ENCODE measurements at places on chromosomes 3 and 15.
A peak's percentile ranks its signal among the peaks of the same experiment; 100 is the strongest.

DNA sequence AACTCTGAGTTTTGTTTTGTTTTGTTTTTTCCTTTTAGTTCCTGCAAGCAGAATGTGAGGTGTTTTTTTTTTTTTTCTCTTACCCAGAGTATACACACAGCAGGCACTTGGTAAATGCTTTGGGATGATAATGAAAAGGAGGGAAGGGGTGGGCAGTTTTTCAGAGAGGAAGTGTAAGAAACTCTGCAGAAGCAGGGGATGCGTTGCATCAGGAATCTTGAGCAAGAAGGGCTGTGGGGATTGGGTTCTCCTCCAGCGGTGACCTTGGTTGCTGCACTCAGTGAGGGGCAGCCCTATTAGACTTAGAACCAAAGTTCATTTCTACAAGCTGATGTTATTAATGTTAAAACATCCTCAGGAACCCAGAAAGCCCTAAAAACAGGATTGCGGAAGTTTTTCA lies 32.2 kb upstream of the TMEM158 start:
- no peak for DNase-seq

DNA sequence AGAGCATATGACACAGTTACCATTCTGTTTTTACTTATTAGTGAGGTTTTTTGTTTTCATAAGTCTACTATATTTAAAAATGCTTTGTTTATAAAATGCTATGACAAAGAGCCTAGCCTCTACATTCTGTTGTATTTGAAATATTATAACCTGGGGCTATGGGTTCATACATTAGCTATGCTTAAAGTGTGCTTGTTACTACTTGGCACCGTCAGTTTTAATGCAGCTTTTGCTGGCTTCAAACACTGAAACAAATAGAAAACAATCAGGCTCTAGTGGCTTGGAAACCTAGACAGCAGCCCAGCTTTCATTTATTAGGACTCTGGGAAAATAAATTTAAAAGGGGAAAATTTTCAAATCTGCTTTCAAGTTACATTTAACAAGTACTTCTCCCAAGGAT lies 635.9 kb downstream of the CADM2 start:
- no peak for DNase-seq

GRCh38 chr3:35908366-35909232 lies 269.3 kb downstream of the ARPP21 start:
- DNase-seq = peak; percentile 65

DNA sequence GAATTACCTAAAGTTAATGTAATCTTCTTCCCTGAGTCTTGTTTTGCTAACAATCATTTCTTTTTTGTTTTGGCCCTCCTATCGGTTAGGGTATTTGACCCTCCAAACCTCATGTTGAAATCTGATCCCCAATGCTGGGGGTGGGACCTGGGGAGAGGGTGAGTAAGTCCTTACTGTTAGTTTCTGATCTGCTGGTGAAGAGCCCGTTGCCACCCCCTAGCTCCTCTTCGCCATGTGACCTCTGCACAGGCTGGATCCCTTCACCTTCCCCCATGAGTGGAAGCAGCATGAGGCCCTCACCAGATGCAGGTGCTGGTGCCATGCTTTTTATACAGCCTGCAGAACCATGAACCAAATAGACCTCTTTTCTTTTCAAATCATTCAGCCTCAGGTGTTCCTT lies 62.8 kb upstream of the ADCY5 start:
- DNase-seq = no peak

DNA sequence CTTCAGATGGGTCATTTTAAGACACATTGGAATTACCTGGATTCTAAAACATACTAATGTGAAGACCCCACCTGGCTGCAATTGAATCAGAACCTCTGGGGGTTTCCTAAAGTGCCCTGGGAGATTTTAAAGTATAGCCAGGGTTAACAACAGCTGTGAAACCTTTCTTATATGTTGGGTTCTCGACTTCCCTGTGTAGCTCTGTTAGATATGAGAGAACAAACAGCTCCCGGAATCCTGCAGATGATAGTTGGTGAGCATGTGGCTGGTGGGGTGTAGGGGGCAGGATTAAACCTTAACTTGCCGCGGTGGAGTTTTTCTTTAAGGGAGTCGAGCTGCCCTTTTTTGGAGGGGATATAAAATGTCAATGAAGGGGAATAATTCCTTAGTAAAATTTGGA lies 12.1 kb downstream of the PLCL2 start:
- DNase-seq = no peak

- no peak for DNase-seq
Measured at GRCh38 chr3:160801386-160802118, 45.5 kb downstream of the PPM1L start.

DNA sequence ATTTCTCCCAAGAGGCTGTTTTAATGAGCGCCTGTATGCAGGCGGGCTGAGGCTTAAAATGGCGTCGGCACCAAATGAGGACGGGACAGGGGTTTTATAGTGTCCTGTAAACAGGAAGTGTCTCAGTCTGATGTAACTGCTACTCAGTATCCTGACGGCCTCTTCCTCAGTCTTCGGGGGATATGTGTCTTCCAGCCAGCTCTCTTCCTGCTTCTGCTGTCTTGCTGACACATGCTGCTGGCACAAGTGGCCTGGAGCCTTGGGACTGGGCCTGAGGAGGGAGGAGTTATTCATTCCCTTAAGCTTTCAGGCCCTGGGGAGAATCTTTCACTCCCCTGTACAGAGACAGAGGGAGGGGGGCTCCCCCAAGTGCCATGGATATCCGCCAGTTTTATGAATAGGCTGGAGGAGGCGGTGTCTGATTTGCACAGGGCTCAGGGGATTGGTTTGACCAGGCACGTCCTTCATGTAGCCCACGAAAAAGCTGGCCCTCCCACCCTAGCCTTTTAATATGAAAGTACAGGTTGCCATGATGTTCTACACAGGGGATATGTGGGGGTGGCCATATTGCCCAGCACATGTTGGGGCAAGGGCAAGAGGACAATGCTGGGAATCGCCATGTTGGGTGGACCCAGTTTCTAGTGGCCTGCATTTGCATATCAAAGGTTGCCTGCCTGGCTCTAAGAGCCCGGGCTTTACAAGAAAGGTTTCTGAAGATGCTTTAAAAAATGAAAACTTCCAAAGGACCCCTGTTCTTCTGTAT lies 19.9 kb downstream of the NDUFB4 start:
- DNase-seq = peak; percentile 87

DNA sequence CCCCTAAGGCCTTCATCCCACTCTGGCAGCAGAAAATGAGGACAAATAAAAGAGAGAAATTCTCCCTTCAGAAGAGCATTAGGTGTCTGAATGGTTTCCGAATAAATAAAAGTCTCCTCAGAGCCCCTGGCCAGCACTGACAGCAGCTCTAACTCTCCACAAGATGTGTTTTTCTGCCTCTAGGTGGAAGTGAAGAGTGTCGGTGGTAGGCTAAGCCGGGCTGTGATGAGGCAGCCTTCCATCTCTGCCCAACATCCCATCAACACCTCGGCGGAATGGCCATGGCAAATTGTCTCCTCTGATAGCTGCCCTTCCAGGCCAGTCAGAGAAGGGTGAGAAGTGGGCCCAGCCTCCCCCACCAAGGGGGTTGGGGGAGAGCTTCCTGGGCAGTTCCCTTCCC lies 6.3 kb upstream of the CACNA2D2 start:
- DNase-seq = no peak

DNA sequence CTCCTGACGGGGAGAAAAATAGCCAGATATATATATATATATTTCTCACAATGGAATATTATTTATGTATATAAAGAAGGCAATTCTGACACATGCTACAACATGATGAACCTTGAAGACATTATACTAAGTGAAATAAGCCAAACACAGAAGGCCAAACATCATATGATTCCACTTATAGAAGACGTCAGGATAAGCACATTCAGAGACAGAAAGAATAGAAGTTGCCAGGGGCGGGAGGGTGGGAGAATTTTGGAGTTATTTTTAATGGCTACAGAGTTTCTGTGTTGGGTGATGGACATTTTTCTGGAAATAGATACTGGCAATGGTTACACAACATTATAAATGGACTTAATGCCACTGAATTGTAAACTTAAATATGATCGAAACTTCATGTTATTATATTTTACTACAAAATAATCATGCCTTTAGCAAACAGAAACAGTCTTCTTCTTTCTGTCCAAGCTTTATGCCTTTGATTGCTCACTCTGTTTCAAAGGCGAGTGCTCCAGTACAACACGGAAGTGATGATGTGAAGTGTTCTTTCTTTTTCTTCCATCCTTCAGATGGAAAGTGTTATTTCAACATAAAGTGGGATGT lies 514.0 kb downstream of the OCA2 start:
- DNase-seq = no peak

GRCh38 chr3:7518456-7518855 lies 657.5 kb downstream of the GRM7 start:
- peak; percentile 40 for DNase-seq

- DNase-seq = no peak
Measured at GRCh38 chr15:73303636-73304035, 65.1 kb downstream of the HCN4 start.

GRCh38 chr15:73715417-73715816 lies 31.2 kb downstream of the CD276 start:
- DNase-seq = no peak

DNA sequence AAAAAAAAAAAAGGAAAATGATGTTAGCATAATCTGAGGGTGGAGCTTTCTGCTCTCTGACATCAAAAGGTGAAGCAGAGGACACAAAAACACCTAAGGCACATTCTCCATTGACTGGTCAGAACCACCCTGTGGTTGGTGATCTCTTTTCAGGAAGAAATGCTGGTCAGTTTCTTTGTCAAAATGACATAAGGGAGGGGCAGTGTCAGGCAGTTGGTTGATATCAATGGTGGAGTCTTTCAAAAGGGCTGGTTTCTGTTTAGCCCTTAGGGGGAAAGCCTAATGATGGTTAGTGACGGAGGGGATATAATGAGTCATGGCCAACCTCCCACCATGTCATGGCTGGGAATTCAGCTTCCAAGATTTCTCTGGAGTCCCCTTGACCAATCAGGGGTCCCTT lies 185.9 kb upstream of the GBE1 start:
- no peak for DNase-seq

GRCh38 chr3:42042747-42043098 lies 48.4 kb upstream of the TRAK1 start:
- DNase-seq = peak; percentile 65

- no peak for DNase-seq
Measured at GRCh38 chr3:120569222-120570057, 26.7 kb upstream of the NDUFB4 start.

DNA sequence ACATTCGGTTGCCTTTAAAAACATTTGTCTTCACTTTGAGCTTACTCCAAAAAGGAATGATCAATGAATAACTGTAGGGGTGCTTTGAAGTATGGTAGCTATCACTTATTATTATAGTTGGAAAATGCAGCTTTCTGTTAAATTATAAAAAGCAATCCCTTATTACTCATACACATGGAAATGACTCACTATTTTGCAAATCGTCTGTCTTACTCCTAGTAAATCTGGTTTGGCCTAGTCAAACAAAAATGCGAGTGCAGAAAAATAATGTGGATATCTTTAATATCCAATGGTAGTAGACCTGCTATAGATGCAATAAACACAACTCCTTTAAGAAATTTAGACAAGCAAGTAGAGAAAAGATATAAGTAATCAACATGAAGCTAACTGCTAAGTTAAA lies 112.5 kb downstream of the ZIC1 start:
- DNase-seq = no peak

- peak; percentile 26 for DNase-seq
Measured at GRCh38 chr3:151630938-151631441, 102.7 kb upstream of the AADACL2 start.

DNA sequence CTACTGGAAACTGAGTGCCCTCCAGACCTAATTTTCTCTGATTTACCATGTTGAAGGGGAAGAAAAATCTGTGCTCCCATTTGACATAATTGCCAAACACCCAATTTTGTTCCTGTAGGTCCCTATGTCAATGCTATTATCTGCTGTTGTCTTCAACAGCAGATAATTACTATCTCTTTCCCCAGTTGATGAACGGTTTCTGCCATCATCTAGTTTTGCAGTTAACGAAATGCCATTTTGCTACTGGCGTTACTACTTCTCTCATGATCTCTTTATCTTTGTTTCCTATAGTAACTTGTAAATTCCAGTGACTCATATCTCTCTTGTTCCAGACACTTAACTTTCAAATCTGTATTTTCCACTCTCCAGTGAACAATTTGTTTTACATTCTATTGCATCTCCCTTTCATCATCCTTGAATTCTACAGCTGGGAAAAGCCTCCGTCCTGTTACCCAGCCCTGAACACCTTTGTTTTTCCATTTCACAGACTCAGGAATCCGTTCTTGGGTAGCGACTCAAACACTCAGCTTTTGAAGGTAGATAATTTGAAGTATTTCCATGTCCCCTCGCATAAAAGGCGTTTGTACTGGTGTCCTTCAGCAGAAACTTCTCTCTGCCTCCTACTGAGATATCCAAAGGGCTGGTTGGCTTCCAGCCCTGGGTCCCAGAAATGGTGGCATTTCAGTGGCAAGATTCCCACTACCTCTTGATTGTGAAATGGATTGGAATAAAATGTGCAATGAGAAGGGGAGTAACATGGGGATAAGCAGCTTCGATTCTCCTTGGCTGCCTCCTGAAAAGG lies 111.7 kb downstream of the FOXB1 start:
- no peak for DNase-seq

- DNase-seq = no peak
Measured at GRCh38 chr3:188948997-188949389, 222.8 kb upstream of the TPRG1 start.

GRCh38 chr15:85625856-85626255 lies 168.9 kb downstream of the KLHL25 start:
- no peak for DNase-seq

DNA sequence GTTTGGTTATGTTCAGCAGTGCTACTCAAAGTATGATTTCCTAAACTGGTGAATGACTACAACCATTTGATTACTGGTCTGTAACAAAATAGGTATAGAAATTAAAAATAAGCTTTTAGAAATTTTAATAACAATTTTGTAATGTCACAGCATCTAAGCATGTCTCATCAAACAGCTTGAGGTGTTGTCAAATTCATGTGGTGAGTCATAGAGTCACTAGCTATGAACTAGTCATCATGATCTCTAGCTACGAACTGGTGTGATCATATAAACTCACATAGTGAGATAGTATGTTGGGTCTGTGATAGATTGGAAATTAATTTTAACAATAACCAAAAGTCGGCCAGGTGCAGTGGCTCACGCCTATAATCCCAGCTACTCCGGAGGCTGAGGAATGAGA lies 213.9 kb upstream of the RBMS3 start:
- no peak for DNase-seq

DNA sequence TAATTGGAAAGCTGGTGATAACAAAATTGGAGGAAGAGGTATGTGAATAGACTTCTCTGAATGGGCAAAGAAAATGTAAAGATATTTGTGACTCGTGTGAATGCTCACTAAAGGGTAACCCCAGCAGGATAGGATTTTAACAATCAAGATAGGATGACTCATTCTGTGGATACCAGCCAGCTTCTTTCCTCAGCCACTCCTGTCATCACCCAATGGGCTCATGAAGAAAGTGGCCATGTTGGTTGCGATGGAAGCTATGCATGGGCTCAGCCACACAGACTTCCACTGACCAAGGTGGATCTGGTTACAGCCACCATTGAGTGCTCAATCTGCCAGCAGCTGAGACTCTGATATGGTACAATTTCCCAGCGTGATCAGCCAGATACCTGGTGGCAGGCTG lies 40.9 kb downstream of the STRIT1 start:
- peak; percentile 38 for DNase-seq

Data from SJCRH30 (cell line).